ENCODE measurements at places on chromosomes 16 and 17.

DNA sequence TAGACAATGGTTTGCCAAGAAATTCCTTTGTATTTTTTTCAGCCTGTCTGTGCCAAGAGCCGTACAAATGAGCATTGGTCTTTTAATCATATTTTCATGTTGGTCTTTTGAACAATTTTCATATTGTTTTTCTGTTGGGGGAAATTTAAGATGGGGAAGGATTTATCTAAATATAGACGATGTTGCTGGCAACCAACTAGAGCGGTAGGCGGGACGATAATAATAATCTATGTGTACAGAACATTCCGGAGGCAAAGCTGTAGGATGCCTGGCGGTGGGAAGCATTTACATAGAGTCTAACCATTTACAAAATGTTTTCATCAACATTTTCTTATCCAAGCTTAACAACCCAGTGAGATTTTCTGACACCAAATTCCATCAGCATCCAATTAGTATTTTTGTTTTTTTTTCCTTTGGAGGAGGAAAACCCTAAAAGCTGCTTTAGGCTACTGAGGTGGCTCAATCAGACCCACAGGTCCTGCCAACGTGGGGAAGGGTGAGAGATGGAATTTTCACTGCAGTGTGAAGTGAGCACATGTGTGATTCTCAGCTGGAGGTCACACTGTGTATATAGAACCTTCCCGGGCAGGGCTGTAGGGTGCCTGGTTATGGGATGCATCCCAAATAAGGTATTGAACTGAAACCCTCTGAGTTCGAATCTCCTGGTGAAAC, 11.7 kb upstream of the SEC14L1 start:
- DNase-seq: no peak

DNA sequence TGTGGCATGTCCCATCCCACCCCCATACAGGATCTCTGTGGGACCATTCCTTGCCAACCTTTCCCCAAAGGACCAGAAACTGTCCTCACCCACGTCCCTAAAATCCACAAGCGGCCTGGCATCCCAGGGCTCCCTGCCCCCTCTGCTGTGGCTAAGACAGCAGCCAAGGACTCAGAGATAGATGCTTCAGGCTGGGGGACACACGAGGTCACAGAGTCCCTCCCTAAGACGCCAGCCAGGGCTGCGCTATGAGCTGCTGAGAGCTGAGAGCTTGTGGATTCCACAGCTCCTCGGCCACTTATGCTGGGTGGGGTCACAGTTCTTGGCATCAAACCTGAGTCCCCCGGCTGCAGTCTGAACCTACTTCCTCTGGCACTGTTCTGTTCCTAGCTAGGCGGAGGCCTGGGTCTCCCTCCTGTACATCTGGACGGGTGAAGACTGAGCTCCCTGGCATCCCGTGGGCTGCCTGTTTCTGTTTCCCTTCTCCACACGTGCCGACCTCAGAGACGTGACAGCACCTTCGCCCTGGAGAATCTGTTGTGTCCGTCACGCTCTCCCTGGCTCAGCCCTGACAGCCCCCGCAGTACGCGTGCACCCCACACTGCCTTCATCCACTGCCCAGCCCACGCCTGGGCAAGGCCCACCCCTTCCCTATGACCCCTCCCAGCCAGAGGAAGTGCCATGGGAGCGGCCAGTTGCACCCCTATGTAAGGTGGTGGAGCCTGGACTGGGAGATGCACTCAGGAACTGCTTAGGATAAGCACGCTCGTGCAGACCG, 61.2 kb downstream of the ENGASE start:
- DNase-seq: no peak

GRCh38 chr16:70018254-70018653, 67.1 kb downstream of the CLEC18A start:
- no peak for DNase-seq

DNA sequence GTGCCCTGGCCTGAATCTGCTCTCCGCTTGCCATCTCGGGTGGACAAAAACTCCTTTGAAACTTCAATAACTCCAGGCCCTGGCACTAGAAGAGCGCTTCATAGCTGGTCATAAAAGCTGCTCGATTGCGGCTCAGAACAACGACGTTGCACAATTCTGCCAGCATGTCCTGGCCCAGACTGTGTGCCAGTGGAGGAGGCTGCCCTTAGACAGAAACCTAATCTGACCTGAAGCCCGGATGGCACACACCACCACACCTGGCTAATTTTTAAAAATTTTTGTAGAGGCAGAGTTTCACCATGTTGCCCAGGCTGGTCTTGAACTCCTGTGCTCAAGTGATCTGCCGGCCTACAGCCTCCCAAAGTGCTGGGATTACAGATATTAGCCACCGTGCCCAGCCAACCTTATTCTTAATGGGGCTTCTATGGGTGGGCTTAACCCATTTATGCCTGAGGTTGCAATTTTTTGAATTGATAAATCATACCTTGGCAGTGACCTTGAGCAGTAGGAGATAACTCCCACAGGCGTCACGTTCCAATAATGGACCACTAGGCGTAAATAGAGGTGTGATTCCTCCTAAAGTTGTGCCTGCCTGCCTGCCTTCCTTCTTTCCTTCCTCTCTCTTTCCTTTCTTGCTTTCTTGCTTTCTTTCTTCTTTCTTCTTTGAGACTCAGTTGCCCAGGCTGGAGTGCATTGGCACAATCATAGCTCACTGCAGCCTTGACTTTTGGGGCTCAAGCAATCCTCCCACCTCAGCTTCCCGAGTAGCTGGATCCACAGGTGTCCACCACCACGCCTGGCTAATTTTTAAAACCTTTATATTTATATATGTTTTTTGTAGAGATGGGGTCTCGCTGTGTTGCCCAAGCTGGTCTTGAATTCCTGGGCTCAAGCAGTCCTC, 1.1 kb upstream of the PPL start:
- DNase-seq: no peak

GRCh38 chr16:21645261-21645721, 7.1 kb downstream of the IGSF6 start:
- DNase-seq: peak; percentile 14

DNA sequence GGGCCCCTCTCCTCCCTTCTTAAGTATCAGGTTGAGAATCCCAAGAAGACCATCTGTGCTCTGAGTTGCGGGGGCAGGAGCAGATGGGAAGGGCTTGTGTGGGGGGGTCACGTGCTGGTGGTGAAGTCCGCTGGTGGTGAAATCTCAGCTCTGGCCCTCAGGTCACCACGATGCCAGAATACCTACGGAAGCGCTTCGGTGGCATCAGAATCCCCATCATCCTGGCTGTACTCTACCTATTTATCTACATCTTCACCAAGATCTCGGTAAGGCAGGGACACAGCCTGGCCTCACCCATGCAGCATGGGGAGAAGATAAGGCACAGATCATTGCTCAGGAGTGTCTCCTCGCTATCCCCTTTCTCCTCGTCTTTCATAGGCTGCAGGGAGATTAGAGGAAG, 29.7 kb downstream of the SLC5A11 start:
- no peak for DNase-seq

- no peak for DNase-seq
Observed at GRCh38 chr16:10920726-10921427, 21.4 kb downstream of the DEXI start.

Data from umbilical cord (tissue), 2 donors.